ENCODE measurements at places on chromosomes 2 and 18.
A peak's percentile ranks its signal among the peaks of the same experiment; 100 is the strongest.

- DNase-seq = no peak
These were observed 85.8 kb upstream of the SETBP1 start for GRCh38 chr18:44594799-44595467.

DNA sequence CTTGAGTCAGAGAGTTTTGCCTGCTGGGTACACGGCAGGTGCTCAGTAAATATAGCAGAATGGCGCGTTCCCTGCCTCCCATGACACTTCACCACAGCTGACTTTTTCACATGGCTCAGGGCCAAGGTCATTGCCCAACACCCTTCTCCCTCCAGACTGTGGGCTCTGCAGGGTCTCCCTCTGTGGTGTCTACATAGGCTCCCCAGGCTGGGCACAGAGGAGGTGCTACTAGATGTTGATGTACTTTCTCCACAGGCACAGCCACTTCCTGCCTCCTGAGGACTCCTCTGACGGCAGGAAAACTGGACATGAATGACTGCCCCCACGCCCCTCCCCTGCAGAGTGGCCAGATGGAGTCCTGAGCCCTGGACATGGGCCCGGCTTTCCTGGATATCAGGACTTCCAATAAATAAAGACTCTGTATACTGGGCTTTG, 4.2 kb downstream of the CHCHD5 start:
- DNase-seq = no peak

DNA sequence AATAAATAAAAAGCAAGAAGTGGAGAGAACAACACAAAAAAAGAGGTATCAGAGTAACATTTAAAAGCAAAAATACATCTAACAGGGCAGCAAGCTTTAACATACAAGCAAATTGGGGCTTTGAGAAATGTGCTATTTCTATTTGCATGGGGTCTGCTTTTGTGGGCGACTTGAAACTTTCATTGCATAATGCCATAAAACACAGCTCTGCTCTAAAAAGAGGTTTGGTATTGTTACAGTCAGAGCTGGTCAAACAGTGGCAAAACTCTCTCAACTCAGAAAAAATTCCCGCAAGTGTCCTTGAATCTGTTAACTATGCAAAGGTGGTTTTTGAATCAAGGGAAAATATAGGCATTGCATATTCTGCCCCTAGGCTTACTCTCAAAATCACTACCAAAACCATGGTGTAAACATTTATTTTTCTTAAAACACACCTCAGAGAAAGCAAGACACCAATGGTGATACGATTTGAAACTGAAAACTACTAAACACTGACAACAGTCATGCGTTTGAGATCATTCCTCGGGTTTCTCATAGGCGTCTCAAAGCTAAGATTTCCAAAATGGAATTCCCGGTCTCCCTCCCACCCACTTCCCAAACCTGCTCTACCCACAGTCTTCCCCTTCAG, 45.5 kb downstream of the RNF152 start:
- no peak for DNase-seq

GRCh38 chr2:150020221-150020620, 432.6 kb upstream of the MMADHC start:
- no peak for DNase-seq

DNA sequence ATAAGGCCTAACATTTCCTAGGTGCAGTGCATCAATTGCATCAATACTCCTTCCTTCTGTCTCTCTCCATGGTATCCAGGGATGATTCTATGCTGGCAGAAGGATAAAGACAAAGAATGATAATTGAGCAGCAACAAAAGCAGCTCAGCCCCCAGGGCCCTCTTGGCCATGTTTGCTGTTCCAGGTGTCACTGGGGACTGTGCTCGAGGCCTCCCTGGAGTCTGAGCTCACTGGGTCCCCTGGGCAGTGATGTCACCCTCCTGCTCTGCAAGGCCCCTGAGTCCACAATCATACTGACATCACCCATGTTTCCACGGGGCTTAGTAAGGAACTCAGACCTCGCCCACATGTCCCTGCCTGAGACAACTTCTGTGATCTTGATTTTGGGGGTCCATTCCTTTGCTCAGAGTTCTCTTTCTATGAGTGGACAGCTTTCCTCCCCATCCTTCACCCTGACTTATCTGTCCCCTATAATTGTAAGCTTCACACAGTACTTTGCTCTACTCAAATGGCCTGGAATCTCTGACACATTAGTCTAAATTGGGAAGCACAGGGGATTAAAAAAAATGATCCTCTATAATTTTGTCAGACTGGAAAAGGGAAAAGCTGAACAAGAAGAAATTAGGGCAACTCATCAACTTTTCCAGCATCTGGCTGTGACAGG, 15.8 kb upstream of the EXOC6B start:
- no peak for DNase-seq

- no peak for DNase-seq
These were observed 293.6 kb upstream of the TNP1 start for GRCh38 chr2:217153510-217153909.

DNA sequence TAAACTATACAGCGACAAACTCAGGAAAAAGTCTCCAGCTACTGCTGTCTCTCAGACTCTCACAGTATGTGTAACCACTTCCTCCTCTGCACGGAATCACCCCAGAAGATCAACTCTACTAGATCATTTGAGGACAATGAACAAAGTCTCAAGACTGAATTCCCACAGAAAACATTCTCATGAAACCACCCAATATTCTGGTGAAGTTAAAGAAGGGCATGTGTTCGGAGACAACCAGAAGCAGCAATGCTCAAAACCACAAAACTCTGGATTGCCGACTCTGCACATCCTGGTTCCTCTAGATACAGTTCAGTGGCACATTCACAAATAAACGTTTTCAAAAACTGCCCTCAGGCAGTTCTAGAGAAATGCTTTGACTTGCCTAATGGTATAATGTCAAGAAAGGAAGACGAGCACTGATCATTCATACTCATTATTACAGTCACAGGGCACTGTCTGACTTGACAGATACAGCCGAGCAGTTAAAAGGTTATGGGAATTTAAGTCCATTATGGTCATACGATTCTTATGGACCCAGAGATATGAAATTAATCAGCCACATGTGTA, 91.9 kb upstream of the STK17B start:
- DNase-seq = peak; percentile 71

DNA sequence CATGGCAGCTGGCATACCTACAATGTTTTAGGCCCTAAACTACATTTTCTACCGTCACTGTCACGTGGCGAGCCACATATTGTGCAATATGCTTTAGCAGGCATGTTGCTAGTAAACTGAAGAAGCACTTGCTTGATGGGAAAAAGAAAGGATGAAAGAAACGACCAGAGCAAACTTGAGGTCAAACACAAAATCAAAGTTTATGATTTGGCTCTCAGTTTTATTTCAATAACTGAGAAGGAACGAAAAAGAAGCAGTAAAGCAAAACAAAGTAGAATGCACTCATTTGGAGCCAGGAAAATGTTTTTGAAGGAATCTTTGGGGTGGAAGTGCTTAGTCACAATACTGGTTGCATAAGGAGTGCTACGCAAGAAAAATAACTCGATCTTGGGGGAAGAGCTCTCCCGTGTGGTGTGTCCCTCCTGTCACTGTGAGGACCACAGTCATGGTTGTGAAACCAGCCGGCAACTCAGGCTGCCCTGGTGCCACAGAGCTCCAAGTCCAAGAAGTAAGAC, 349.8 kb downstream of the RBM43 start:
- no peak for DNase-seq

DNA sequence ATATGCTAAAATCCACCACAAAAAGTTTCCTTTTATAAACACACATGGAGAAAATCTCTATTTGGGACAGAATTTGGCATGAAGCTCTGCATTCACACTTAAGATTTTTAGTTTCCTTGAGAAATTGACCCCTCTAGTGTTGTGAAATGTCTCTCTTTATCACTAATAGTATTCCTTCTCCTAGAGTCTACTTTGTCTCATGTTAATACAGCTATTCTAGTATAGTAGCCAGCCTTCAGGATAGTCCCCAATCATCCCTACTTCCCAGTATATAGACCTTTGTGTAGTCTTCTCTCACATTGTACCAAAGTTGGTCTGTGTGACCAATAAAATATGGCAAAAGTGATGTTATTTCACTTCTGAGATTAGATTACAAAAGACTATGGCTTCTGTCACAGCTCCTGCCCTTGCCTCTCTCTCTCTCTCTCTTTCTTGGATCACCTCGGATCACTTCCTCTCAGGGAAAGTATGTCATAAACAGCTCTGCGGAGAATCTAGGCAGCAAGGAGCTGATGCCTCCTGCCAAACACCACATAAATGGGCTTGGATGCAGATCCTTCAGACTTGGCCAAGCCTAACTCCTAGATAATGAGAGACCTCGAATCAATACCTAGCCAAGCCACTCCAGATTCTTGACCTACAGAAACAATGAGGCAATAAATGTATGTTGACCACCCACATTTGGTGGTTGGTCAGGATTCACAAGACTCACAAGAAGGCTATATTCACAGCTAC, 59.7 kb upstream of the NABP1 start:
- no peak for DNase-seq

DNA sequence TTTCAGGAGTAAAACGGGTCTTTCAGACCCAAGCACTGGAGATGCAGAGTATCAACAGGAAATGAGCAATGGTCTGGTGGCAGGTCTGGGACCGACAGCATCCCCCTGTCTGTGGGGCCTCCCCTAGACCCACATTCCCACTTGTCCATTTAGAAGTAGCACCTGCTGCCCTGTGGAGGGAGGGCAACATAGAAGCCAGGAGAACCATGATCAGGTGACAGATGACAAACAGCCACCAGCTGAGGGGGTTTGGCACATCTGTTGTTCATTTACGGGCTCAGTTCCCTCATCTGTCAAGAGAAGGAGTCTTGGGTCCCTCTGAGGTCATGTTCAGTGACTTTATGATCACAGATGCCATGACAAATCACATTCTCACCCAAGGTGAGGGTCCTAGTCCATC, 77.9 kb upstream of the SLC66A3 start:
- no peak for DNase-seq

DNA sequence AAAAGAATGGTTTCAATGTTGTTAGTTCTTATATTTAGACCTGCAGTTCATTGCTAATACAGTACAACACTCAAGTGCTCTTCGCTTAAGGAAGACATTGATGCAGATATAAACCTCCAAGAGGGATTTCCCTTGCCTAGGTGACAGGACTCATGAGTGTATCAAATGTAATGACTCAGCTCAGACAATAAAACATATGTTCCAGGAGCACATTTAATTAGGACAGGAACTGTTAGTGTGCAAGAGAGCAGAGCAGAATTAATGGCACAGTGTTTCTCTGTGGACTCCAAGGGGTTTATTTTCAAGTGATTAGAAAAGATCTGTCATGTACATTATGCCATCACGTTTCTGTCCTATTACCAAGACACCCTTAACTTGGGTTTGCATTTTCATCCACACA, 375.0 kb downstream of the LRRTM4 start:
- DNase-seq = no peak

DNA sequence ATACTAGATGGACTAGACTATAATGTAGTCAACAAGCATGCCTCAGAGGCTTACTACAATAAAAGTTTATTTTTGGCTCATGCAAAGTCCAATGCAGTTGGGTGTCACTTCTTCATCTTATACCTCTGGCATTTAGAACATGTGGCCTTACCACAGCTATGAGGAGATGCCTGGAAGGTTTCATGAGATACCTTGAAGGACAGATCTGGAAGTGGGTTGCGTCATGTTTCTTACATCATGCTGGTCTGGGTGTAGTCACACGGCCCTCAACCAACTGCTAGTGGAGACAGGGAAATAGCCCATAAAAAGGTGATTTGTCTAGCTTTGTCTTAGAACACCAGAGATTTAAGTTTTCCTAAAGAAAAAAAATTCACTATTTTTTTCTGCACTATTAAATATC, 91.7 kb upstream of the MMADHC start:
- no peak for DNase-seq

GRCh38 chr2:176819306-176819705, 393.3 kb upstream of the HNRNPA3 start:
- no peak for DNase-seq

DNA sequence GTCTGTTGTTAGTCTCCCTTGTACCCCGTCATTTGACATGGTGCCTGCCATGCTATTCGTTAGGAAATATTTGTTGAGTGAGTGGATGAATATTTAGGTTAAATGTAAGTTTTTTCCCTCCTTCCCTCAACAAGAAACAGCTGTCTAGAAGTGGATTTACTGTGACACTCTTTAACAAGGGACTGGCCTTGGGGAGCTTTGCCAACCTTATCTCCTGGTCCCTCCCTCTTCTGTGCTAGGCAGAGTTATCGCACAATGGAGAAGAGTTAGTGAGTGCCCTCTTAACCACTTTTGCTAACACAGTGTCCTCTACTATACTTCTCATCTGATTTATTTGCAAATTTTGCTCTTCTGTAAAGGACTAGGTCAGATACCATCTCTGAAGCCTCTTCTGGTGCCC, 61.2 kb downstream of the DIS3L2 start:
- no peak for DNase-seq

GRCh38 chr2:174656035-174656434, 58.4 kb upstream of the WIPF1 start:
- DNase-seq = no peak

DNA sequence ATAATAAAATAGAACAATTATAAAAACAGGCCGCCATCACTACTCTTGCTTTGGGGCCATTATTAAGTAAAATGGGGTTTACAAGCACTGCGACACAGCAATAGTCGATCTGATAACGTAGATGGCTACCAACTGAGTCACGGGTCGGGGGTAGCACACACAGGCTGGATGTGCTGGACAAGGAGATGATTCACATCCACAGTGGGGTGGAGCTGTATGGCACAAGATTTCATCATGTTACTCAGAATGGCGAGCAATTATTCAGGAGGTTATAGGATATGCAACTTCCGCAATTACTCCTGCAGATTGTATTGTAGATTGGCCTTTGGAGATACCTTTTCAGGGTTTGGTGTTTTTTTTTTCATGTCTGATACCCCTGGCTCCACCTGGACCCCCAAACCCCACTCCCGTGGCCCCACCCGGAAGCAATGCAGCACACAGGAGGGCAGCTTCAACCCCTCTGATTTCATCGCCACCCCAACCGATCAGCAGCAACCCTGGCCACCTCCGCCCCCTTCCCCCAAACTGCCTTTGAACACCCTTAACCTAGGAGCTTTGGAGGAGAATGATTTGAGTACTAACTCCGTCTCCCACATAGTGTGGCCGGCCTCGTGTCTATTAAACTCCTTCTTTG, 21.4 kb upstream of the MLPH start:
- DNase-seq = no peak

GRCh38 chr18:21270453-21270852, 28.4 kb downstream of the GREB1L start:
- no peak for DNase-seq

GRCh38 chr2:173657996-173658717, 303.5 kb downstream of the CDCA7 start:
- no peak for DNase-seq

GRCh38 chr2:10861765-10862164, 49.2 kb upstream of the PDIA6 start:
- DNase-seq = no peak

DNA sequence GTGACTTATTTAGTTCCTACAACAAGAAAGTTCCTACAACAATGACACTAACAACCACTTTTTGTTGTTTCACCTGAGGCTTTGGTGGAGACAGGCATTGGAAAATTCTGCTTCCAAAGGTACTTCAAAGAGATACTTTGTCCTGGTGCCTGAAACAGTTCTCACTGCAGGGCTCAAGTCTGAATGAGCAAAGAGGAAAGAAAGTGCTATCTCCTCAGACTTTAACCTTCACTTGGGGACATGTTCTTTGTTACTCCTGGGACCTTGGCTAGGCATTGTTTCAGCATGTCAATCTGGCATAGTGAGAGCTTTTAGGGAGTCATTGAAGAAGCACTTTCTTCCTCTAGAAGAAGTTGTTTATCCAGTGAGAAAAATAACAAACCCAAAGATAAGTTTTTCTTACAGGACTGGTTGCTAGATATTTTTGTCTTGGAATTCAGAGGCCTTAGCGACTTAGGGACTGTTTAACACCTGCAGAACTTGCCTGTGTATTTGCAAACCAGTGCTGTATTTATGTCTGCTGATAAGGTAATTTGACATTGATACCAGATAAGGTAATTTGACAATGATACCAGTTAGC, 12.2 kb downstream of the MDH1 start:
- no peak for DNase-seq
